ENCODE measurements at places on chromosomes 5 and 9.

- DNase-seq = no peak
Measured at GRCh38 chr9:6405371-6405770, 7.6 kb upstream of the UHRF2 start.

GRCh38 chr5:157160001-157160400 is 6.1 kb downstream of the GARIN3 start:
- no peak for DNase-seq

GRCh38 chr5:87661784-87662566 is 249.2 kb upstream of the CCNH start:
- no peak for DNase-seq

DNA sequence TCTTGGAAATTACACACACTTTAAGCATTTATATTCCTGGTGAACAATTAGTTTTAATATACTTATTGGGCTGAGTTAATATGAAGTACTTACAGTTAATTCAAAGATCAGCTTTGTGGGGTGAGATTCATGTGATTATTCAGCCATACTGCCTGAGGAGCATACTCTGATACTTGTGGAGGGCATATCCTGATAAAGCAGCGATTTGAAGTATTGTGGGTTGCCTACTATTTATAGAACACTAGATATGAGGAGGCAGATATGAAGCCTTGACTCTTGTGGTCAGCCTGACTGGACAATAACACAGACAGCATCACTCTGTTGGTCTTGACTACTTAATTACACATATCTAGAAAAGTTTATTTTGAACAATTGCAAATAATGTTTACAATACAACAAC is 27.0 kb upstream of the AGGF1 start:
- DNase-seq = no peak

DNA sequence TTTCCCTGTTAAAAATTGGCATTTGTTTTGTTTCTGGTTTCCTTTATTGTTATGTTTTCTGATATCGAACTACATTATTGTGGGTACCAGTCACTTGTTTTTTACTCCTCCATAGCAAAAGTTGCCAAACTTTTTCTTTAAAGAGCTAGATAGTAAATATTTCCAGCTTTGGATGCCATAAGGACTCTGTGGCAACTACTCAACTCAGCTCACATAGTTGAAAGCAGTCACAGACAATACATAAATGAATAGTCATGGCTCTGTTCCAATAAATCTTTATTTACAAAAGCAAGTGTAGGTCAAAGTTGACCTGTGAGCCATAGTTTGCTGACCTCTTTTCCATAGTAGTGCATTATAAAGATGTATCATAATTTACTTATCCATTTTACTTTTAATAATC is 305.0 kb downstream of the RASEF start:
- no peak for DNase-seq

GRCh38 chr9:130990306-130990977 is 18.5 kb upstream of the LAMC3 start:
- no peak for DNase-seq

DNA sequence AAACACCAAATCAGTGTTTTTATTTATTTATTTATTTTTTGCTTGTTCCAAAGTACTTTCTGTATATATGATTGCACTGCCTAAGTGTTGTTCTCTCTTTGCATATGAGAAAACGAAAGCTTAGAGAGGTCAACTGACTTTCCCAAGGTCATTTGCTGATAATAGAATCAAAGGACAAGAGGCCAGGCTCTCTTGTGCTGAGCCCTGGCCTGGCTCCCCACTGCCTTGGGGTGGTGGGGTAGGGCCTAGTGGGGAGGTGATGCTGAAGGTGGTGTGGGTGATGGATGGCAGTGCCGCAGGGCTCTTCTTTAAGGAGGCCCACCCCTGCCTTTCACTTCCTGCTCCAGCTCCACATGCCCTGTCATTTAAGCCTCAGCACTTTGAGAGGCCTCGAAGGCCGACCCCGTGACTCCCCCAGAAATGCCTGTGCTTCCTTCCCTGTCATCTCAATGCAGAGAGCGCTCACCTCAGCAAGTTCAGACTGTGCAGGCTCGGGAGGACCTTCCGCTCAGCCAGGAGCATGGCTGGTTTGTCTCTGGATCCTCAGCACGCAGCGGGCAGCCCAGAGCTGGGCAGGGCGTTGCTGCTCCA is 59.5 kb downstream of the SMIM23 start:
- no peak for DNase-seq

DNA sequence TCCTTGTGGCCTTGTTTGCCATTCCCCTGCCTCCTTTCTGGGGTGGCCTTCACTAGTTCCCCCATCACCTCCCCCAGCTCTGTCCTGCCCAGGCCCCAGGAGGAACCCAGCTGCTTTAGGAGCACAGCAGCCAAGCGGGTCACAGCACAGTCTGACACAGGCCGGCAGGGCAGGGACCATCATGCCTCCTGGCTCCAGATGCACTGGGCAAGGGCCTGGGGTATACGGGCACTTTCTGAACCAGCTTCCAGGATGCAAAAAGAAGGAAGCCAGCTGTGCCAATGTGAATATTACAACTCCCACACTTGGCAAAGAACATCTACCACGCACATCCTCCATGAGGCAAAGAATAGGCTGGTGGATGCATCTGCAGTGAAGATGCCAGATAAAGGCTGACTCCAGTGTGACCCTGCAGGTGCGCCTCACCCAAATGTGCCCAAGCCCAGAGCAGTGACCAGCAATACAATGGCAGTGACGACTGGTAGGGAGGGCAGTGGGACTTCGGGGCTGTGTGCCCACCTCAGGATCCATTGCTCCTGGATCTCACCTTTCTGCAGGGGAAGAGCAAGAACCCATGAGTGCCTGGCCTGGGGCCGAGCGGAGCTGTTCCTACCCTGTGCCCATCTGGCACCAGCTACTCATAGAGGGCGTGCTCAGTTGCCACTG is 6.3 kb upstream of the IL3 start:
- no peak for DNase-seq

DNA sequence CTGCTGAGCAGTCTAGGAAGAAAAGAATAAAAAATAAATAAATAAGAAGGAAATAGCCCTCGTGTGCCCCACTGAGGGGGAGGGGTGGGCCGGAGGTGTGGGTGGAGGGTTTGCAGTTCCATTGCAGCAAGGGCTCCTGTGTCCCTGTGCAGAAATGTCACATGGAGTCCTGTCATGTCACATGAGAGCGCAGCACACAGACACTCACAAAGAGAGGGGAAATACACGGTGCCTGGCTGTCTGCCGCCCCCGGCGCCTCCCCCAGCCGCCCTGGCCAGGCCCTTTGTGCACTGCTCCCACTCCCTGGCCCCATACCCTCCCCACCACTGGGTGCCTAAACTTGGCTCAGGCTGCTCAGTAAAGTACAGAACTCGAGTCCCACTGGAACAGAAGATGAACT is 55.6 kb upstream of the SPTLC1 start:
- no peak for DNase-seq

- no peak for DNase-seq
Measured at GRCh38 chr5:127326431-127326830, 35.8 kb downstream of the MEGF10 start.
